ENCODE measurements at places on chromosomes 11 and 22. TPM values are rescaled to one million over a fixed set of nuclear protein-coding genes. Genes with fewer than 3 reads are reported as not detected.

Gene RIC3
- total RNA-seq: 1.4 TPM

Gene HTR3A
- 0.67 TPM for total RNA-seq

Gene C11orf21
- total RNA-seq: 0.15 TPM

Gene OVCH2
- not detected for total RNA-seq

Gene OR5A1
- not detected for total RNA-seq

Gene LIMK2
- total RNA-seq: 102 TPM

- DNase-seq: no peak
Observed at GRCh38 chr11:94533696-94534630, 9.8 kb upstream of the FUT4 start.

DNA sequence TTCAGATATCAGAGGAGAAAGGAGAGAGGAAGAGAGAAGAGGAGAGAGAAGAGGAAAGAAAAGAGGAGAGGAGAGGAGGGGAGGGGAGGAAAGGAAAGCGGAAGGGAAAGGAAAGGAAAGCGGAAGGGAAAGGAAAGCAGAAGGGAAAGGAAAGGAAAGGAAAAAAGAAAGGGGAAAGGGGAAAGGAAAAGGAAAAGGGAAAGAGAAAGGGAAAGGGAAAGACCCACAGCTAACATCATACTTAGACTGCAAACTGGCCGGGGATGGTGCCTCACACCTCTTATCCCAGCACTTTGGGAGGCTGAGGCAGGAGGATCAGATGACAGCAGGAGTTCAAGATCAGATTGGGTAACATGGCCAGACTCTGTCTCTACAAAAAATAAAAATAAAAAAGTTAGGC, 11.4 kb downstream of the CHEK2 start:
- DNase-seq: no peak

DNA sequence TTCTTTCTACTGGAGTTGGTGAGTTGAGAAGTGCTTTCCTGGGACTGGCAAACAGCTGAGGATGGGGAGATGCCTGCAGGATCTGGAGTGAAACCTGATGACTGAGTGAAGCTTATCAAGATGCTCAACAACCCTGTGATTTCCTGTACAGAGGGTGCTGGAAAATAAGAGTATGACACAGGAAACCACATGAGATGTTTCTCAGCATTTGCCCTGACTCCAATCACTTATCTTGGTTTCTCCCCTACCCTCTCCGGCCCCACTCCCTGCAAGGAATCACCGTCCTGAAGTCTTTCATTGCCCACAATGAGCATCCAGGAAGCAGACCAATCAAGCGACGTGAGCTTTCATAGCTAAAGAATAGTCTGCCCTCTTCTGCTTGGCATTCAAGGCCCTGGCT, at the start of gene MRGPRX2:
Gene MRGPRX2, minus strand, starts transcription at position 89 of the 400 bp plus-strand sequence. CDS start 4,315 bp downstream, outside the sequence.
- no peak for DNase-seq

- no peak for DNase-seq
Observed at GRCh38 chr11:7977232-7977917, 9.8 kb upstream of the EIF3F start.

GRCh38 chr22:27063406-27063805, 406.0 kb downstream of the MIAT start:
- no peak for DNase-seq

DNA sequence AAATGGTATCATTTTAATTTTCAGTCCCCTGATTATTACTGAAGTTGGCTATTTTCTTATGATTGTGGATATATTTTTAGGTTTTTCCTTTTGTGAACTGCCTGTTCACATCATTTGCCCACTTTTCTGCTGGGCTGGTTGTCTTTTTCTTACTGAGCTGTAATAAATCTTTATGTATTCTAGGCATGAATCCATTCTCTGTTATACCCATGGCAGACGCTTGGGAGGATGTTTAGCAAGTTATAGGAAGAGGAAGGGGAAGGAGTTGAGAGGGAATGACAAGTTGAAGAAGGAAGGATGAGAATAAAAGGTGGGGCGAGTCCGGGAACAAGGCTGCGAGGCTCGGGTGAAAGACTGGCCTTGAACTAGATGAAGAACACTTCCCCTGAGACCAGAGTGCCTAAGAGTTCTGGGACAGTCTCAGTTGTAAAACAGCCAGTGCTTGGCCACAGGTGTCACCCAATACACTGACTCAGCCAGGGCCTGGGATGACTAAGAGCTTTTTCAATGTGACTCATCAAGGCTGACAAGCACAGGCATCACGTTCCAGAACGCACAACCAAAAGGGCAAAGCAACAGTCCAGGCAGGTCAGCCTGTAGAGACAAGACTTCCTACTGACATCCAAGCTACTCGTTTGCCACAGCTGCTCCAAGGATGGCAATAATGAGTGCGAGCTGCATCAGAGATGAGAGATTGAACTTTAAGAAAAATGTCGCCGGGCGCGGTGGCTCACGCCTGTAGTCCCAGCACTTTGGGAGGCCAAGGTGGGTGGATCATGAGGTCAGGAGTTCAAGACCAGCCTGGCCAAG, 35.2 kb downstream of the LRFN4 start:
- no peak for DNase-seq

GRCh38 chr22:17489101-17489500, 74.2 kb upstream of the SLC25A18 start:
- DNase-seq: no peak

- DNase-seq: no peak
Observed at GRCh38 chr11:43554148-43554473, 126.4 kb upstream of the HSD17B12 start.

GRCh38 chr11:18669219-18669596, 29.4 kb upstream of the TMEM86A start:
- no peak for DNase-seq

DNA sequence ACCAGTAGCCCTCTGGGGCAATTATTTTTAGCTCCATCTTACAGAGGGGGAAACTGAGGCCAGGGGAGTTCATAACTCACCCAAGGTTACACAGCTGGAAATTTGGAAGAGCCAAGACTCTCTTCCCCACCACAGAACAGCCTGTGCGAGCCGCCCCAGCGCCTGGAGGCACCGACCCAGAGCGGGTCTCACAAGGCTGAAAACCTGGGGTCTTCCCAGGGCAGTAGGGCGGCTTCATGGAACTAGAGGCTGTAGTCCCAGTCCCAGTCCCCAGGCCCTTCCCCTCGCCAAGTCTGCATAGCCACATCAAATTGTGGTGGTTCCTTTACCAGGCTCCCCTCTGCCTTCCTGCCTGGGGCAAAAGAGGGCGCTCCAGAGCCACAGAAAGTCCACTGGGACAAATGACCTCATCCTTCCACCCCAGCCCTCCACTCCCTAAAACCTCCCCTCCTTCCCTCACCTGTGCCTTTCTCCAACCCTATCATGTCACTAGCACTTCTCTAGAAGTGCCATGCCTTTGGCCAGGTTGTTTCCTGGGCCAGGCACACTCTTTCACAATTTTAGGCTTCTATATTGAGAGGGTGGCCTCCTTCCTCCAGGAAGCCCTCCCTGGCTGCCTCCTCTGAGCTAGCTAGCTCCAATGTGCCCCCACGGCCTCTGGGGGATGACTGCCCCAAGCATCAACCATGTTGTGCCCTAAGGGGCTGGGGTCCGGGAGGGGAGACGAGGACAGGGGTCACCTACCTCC, 15.2 kb upstream of the CDC42EP1 start:
- DNase-seq: peak; percentile 76

GRCh38 chr11:66936311-66936711, 21.9 kb downstream of the PC start:
- no peak for DNase-seq

DNA sequence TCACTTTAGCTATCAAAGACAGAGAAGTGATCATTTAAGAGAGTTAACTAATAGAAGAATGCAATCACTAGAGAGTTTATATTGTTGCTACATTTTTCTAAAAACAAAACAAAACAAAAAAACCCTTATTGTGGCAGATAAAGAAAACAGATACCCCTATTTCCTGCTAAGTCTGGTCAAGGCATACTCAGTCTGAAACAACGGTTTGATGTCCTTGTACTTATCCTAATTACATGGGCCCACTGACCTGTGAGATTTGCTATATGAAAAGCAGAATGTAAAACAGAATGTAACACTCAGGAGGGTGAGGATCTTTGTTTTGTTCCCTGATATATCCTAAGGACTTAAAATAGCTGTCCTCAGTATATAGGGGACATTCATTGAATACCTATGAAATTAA, 24.6 kb downstream of the MAML2 start:
- no peak for DNase-seq

- DNase-seq: no peak
Observed at GRCh38 chr11:5040876-5041275, 5.5 kb upstream of the OR52J3 start.

DNA sequence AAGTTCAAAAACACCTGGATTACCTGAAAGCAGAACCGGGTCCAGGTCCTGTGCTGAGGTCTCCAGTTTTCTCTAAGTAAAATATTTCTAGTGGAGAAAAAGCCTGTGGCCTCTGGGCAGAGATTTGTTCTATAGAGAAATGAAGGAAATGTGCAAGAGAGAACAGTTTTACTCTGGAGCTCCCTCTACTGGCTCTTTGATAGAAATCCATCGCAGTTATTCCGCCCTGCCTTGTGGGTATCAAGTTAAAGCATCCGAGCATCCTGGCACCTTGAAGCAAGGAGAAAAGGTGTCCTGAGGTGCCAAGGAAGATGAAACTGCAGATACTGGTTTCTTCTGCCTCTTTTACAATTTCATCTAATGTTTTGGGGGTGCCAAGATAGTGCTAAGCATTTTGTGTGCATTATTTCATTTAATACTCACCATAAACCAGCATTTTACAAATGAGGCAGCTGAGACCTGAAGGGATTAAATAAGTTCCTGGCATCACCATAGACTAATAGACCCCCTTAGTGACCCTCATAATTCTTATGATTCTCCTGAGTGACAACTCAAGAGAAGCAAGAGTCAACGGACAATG, 113.1 kb upstream of the HSD17B12 start:
- no peak for DNase-seq

DNA sequence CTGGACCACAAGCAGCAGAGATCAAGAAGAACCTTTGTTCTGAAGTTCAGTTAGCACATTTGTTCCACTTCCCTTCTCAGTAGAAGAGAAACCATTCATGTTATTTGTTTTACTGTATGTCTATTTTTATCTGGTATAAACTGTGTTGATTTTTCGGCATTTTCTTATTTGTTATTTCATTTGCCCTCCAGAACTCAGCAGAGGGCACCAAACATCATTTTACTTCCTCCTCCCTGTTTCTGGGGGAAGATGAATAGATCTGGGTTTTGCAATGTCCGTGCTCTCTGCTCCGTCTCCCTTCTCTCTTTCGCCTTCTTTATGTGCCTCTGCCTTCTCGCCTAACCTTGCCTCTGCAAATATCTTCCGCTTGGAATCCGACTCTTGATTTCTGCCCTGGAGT, 366.9 kb downstream of the NTM start:
- no peak for DNase-seq

DNA sequence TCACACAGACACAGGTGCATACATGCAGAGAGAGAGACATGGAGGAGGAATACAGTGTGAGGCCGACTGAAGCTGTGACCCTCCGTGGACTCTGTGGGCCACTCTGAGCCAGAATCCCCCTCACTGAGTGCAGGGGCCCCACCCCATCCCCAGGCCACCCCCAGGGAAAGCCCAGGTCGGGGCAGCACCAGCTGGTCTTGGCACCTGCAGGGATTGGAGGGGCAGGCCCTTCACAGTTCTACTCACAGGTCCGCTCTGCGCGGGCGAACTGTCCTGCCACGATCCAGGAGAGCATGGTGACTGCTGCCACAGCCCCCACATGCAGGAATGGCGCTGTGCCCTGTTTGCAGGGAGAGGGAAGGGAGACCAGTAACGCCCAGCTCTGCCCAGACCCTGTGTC, 16.3 kb upstream of the KLHL35 start:
- no peak for DNase-seq

- no peak for DNase-seq
Observed at GRCh38 chr11:34564807-34565241, 51.2 kb upstream of the ELF5 start.

DNA sequence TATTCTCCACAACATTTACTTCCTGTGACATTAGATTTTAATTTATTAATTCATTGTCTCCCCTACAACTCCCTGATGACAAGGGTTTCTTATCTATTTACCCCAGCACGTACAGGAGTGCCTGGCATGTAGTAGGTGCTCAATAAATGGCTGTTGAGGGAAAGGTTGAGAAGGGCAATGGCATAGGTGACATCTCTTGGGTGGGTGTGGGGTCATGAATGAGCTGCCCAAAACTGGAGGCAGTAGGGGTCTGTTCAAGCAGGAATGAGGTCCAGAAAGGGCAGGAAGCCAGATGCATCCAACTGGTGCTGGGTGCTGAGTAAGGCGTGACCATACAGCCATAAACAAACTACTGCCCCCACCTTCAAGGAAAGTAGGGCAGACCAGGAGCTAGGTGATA, 2.8 kb downstream of the VWCE start:
- DNase-seq: no peak

- no peak for DNase-seq
Observed at GRCh38 chr11:119717839-119718534, 11.0 kb downstream of the NECTIN1 start.

DNA sequence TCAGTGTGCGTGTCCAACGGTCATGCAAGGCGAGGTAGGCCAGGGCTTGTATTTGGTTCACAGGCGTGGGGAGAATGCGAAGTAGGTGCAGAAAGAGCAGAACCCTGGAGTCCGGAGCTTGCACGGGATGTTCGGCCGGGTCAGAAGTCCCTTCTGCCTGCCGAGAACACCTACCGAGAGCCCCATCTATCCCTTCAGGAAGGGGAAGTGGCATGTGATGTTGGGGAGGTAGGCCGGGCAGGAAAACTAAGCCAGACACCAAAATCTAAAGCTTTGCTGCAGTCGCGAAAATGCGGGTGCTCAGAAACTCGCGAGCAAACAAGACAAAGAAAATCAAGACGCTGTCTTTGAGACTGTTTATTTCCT, 435 bp upstream of the TAF6L start:
- DNase-seq: peak; percentile 34

DNA sequence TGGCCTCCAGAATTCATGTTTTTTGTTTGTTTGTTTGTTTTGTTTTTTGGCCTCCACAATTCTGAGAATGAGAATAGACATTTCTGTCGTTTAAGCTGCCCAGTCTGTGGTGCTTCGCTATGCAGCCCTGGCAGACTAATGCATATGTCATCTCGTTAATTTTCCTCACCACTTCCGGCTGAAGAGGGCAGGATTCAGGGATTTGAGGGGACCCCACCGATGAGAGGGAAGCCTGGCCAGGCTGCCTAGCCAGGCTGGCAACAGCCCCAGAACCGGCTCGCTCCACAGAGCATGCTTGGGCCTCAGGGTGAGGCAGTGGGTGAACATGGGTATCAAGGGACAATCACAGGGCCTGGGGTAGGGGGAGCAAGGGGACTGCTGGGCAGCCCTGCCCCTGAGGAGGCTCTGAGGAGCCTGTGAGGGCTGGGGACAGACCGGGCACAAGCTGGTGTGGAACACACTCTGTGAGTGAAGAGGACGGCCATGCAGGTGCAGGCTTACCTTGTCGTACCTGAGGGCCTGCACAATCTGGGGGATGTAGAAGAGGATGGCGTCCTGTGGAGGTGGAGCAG, 47.8 kb upstream of the SERPIND1 start:
- DNase-seq: no peak

- DNase-seq: no peak
Observed at GRCh38 chr11:98940913-98941312, 79.8 kb upstream of the CNTN5 start.

- DNase-seq: no peak
Observed at GRCh38 chr11:35005141-35005780, 88.8 kb downstream of the PDHX start.

- no peak for DNase-seq
Observed at GRCh38 chr11:13115380-13115675, 106.2 kb downstream of the RASSF10 start.
